ENCODE measurements at places on chromosomes 4 and X.

- no peak for DNase-seq
Measured at GRCh38 chr4:145563293-145563985, 55.7 kb upstream of the MMAA start.

DNA sequence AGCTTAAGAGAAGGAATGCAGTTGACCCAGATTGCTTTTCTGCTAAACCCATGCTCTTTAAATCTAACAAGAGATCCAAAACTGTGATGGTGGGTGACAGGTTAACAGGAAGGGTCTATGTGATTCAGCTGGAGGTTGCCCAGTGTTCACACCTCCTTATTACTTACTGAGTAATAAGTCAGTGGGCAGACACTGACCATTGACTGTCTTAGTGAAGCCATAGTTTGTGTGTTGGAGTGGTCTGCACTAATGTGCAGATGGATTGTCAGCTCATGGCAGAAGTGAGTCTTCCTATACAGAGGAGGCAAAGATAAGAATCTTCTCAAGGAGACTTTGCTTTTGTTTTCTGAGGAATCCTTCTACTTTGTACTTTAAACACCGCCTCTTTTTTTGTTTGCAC lies 15.2 kb upstream of the RUFY3 start:
- no peak for DNase-seq

- no peak for DNase-seq
Measured at GRCh38 chr4:105075045-105075444, 71.6 kb upstream of the TET2 start.

DNA sequence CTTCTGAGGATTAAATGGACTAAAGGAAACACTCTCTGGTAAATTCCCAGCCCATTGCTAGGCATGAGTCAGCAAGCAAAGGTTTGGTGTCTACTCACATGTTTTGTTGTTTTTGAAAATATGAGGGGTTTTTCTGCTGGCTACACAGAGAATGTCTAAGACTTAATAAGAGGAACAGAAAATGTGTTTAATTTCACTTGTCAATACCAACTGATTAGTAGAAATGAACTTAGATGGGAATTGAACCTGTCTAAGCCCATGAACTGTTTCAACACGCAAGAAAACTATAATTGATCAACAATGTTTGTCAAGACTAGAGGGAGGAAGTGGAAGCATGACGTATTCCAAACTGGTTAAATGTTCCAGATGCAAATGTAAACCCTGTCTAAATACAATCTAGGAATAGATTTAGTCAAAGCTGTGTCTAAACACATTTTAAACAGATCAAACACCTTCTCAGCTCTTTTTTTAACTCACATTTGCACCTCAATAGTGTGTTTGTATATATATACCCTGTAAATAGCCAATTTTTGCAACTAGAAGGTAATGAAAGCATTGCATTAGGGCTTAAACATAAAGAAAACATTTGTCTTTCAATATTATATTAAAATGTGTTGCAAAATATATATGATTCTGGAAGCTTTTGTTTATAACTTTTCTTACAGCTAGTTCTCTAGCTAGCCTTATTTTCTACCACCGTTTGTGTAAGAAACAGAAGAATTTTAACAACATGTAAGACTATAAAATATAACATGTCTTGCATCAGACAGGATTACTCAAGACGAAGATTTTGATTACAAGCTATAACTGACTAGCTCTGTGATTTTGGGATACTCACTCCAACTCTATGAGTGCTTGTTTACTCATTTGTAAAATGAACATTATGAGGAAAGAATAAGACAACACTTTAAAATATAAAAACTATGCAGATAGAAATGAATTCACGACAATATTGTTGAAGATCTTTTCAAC lies 607.8 kb downstream of the FSTL5 start:
- DNase-seq = no peak

DNA sequence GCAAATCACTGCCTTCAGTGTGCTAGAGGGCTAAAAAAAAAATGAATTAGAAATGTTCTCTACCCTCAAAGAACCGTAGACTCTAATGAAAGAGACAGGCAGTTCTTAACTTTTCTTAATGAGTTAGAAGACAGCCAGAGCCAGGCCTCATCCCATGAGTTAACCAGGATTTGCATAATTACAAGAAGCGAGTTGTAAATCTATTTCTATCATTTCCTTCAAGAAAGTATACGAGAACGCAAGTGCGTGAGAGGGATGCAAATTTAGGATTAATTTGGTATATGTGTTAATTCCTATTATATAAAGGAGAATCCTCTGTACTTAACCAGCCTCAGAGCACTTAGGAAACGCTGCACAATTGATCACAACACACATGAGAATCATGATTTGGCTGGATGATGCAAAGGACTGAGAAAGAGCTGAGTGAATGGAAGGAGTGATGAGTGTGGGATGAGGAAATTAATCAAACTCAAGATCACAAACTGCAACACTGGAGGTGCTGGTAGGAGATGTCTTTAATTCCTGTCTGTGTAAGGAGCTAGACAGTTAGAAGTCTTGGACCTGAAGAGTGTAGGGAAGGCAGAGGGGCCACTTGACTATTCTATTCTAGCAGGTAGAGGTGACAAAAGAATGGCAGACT lies 157.2 kb downstream of the ATP10D start:
- no peak for DNase-seq

DNA sequence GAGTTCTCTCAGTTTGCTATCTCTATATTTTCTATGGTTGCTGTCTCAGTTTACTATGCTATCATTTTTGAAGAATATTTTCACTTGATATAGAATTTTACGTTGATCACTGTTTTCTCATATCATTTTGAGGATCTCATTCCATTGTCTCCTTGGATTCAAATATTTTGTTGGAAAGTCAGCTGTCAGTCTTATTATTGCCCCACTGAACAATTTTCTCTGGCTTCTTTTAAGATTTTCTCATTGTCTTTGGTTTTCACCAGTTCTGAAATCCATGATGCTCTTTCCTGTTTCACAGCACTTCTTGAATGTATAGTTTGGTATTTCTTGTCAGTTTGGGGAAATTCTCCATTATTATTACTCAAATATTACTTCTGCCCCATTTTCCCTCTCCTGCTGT lies 81.1 kb downstream of the ENPP6 start:
- DNase-seq = no peak

DNA sequence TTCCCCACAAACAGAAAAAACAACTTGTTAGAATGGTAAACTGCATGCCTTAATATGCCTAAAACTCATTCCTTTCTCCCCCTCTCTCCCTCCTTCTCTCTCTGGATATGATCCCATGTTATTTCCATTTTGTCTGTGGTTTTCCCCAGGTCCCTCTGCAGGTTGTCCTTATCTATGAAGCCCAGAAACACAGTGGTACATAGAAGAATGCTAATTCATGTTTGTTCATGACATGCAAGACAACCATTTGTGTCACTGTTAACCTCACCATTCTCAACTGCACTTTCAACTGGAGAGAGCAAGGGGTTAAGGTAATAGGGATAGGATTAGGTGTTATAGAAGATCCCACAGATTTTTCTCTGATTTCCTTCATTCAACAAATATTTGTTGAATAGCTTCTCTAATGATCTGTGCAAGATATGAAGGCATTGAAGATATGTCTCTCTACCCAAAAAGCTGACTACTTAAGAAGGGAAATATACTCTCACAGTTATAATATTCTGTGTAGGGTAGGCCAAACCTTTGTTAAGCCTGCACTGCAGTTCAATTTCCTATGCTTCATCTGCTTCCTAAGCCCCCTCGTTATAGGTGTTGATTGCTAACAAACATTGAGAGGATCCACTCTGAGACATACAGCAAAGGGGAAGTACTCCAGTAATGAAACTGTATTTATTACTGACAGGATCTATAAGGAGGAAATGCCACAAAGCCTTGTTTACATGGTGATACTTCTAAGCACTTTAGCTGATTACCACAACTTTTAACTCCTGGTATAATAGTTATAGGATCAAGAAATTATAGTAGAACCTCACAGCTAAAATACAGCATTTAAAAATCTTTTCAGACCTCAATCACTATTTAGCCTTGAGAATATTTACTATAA lies 96.1 kb downstream of the FRYL start:
- DNase-seq = no peak

DNA sequence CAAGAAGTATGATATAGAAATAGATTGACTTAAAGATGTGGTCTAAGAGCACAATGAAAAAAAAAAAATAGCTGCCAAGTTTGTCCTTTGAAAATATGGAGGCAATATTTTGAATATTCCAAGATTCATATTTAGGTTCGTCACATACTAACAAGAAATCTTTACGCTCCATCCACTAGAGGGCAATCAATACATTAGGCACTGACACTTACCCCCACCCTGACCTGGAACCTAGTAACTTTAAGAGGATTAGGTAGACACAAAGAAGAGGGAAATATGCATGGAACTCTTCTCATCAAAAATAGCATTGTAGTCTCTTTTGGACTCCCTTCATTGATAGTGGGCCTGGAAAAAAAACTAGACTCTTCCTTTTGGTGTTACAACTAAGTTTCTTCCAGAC lies 1108.1 kb downstream of the PCDH19 start:
- no peak for DNase-seq

GRCh38 chr4:78754872-78755271 lies 21.3 kb upstream of the BMP2K start:
- no peak for DNase-seq

- DNase-seq = no peak
Measured at GRCh38 chr4:178894126-178894525, 1451.9 kb upstream of the AGA start.

GRCh38 chrX:113973706-113974105 lies 610.2 kb upstream of the HTR2C start:
- DNase-seq = no peak

GRCh38 chrX:119989905-119990555 lies 46.5 kb upstream of the NKAP start:
- no peak for DNase-seq

- DNase-seq = no peak
Measured at GRCh38 chr4:144748814-144749555, 103.0 kb downstream of the HHIP start.

DNA sequence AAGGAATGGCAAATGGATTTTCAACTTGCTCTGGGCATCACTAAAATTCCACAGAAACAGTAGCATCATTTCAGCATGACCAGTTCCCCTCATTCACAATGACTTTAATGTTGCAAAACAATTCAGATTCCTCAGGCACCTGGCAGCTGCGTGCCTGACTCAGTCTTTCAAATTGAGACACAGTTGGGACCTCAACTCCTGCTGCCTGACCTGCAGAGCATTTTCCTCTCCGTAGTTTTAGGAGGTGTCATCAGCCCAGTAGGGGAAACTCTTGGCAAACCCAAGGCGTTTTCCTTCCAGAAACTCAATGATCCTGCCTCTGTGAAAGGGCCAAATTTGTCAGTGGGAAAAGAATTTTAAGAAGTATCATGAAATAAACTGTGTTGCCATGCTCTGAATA lies 388.9 kb downstream of the SPRY1 start:
- no peak for DNase-seq

DNA sequence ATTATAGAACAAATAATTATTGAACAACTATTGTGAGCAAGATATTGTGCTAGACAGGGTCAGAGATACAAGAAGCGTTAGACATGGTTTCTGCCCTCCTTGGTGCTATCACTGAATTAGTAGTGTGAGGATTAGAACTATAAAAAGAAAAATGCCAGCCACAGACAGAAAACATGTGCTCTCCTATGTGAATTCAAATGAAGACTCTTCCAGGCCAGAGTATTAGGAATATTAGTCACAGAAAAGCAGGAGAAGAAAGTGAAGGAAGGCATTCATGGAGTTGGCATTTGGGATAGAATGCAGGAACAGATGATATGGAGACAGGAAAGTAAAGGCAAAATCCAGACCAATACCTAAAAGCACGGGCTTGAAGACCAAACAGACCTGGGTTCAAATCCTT lies 179.6 kb upstream of the TENM3 start:
- DNase-seq = no peak

- DNase-seq = no peak
Measured at GRCh38 chr4:83320548-83320947, 14.1 kb downstream of the HPSE start.

DNA sequence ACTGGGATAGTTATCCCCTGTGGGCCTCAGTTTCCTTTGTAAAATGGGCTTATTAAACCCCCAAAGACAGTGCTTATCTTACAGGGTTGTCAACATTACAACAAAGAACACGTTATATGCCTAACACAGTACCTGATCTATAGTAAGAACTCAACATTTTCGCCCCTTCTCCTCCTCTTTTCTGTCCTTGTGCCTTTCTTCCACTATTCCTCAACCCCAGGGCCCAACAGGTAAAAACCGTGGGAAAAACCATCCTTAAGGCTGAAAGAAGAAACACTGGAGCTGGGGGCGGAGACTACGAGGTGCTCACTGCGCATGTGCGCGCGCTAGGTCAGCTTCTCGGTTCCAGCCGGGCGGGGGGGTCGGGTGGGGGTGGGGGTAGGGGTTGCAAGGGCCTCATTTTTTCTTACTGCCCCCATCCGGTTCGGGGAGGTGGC lies 426 bp upstream of the XIAP start:
- DNase-seq = no peak

DNA sequence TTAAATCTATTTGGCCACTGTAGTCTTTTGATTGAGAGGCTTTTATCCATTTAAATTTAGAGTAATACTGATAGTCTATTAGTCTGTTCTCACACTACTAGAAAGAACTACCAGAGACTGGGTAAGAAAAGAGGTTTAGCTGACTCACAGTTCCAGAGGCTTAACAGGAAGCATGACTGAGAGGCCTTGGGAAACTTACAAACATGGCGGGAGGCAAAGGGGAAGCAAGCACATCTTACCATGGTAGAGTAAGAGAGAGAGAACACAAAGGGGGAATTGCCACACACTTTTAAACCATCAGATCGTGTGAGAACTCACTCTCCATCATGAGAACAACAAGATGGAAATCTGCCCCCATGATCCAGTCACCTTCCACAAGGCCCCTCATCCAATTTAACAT lies 410.9 kb downstream of the PDGFC start:
- DNase-seq = no peak

DNA sequence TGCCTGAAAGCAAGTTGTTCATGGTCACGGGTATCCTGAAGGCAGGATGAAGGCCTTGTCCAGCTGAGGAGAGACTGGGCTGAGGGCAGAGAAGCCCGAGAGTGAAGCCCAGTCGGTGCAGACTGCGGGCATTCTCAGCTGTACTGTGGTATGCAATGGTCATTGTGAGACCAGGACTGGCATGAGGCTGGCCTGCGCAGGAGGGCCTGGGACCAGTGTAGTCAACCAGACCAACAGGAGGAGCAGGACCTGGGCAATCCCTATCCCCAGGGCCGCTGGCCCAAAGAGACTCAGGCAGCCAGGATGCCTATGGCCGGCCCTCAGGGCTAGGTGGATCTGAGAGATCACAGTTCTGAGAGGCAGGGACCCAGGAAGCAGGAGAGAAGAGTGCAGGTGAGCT lies 81.6 kb downstream of the NYX start:
- no peak for DNase-seq

GRCh38 chr4:181971411-181971810 lies 271.8 kb upstream of the TENM3 start:
- DNase-seq = no peak

DNA sequence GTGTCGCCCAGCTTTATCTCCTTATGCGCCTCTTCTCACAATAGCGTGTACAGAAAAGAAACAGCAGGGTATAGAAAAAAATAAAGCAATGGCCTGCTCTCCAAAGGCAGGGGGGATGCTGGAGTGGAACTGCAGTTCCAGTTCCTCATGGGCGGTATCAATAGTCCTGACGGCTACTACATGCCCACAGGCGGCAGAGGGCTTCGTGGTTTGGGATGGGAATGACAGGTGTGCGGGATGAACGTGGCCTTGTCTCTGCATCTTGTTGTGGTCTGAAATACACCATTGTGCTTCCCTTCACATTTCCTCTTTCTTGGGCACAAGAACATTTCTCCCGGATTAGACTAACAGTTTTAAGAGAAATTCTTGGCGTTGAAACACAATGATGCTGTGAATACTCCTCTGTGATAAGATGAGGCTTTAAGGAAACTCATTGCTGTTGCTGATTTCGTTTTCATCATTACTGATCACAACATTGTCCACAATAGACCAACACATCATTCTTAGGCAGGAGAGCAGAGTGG lies 124.1 kb upstream of the IGFBP7 start:
- DNase-seq = no peak
